A549 treated with DMSO at 1 μM for 4 hours (cell line): ENCODE measurements at places on chromosomes 5 and 9. TPM values are rescaled to one million over a fixed set of nuclear protein-coding genes. Genes with fewer than 3 reads are reported as not detected.

BTNL8 gene
- total RNA-seq, result not detected in 5 replicates

FOXD4L3 gene
- total RNA-seq, result 0.08 to 0.18 TPM (median 0.08 TPM) in 3 of 5 replicates, not detected in the others

OR1B1 gene
- not detected in 5 replicates for total RNA-seq

FOXI1 gene
- total RNA-seq, result not detected in 5 replicates

PSMB7 gene
- 308 to 376 TPM (median 328 TPM) in 5 replicates for total RNA-seq
